ENCODE measurements at places on chromosomes 2 and 18.

DNA sequence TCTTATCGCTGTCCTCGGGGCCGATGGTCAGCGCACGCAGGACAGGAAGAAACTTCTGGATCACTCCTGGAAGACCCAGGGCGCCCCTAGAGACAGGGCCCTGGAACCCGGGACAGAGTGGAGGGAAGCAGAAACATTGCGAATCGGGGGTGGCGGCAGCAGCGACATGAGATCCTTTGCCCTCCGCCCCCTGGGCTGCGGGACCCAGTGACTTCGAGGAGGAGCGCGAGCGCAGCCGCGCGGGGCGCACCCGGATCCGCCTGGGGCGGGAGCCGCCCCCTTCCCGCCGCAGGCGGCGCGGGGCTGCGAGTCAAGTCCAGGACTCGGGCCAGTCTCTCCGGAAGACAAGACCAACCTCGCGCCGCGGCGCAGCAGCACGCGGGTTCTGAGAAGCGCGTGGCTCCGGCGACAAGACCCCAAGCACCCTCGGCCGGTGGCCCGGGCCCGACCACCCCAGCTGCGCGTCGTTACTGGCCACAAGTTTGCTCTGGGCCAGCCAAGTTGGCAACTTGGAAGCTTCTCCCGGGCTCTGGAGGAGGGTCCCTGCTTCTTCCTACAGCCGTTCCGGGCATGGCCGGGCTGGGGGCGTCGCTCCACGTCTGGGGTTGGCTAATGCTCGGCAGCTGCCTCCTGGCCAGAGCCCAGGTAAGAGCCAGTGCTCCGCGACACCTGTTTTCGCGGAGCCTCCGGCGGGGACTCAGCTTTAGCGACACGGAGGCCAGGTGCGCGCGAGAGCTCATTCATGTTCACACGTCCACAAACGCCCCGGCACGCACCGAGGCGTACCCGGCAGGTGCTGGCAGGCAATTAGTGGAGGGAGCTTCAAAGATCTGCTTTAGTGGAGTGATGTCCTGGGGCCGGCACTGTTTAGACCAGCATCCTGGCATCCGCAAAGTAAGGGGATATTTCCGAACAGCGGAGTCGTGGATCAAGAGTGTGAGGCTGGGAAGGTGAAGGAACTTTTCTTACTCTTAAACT lies at the start of gene PTH2R:
PTH2R (plus strand) TSS at position 319 of the 978 bp plus-strand sequence; CDS start at position 571, 252 bp downstream.
- H3K36me3 ChIP-seq, result no peaks in the 10 kb centered on the region
- H3K4me1 ChIP-seq, result no peaks in the 10 kb centered on the region
- no peak within 1 kb of the TSS for H3K4me3 ChIP-seq
- peaks cover 42% of the 10 kb centered on the region for H3K27me3 ChIP-seq

- no peaks in the 10 kb centered on the region for H3K27me3 ChIP-seq
- H3K36me3 ChIP-seq, result no peaks in the 10 kb centered on the region
- DNase-seq, result no peak
- H3K4me1 ChIP-seq, result no peaks in the 10 kb centered on the region
- peak overlapping the region; percentile 79 for H3K27ac ChIP-seq
These were observed 54.6 kb upstream of the SPTBN1 start for GRCh38 chr2:54401554-54401953.

- no peaks in the 10 kb centered on the region for H3K4me1 ChIP-seq
- H3K36me3 ChIP-seq, result peaks cover 39% of the 10 kb centered on the region
- no peaks in the 10 kb centered on the region for H3K27me3 ChIP-seq
- no peak overlapping the region for H3K4me3 ChIP-seq
- no peak for DNase-seq
These were observed 113.9 kb upstream of the TFCP2L1 start for GRCh38 chr2:121398853-121399252.

DNA sequence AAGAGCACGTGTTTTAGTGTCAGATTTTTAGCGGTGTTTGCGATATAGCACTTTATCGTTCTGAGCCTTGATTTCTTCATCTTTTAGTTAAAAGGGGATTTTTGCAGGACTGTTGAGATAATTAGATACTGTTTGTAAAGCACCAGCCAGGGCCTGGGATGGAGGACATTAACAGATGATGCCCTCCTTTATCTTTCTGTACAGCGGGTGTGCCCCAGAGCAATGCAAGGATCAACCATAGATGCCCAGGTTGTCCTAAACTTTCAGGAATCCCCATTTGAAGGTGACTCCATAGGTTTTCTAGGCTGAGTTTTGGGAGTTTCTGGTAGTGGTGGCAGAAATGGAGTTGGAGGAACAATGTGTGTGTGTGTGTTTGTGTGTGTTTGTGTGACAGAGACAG lies 97.0 kb upstream of the SPRED2 start:
- H3K4me1 ChIP-seq, result no peaks in the 10 kb centered on the region
- no peaks in the 10 kb centered on the region for H3K27me3 ChIP-seq
- no peak overlapping the region for H3K27ac ChIP-seq
- H3K36me3 ChIP-seq, result no peaks in the 10 kb centered on the region
- no peak overlapping the region for H3K4me3 ChIP-seq

DNA sequence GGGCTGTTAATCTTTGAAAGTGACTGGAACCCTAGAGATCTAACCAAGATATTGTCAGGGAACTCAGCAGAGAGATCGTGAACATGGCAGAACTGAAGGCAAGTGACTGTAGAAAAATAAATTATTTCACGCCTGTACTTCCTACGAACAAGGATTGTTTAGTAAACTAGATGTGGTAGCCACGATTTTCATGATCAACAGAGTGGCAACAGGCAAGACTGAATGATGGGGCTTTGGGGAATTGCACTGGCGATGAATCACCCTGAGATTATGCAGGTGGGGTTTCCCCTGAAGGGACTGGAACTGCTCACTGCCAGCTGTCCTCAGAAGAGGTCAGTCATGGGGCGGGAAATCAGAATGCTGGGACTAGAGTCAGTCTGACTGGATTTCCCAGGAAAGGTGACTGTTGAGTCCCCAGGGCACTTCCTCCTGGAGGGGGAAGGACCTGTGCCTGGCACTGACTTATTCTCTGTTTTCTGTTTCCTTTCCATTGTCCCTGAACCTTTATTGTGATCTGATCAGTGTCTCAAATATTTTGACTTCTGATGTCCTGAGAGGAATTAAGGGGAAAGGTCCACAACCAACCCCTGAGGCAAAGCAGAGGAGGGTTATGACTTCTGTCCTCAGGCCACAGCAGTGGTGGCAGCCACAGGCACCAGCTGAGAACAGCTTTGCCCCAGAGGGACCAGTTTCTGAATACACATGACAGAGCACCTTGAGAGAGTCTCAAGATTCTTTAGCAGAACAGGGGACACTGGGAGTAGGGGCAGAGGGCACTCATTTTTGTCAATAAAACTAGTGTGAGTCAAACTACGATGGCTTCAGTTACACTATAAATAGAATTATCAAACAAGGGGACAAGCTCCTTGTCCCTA lies 70.0 kb downstream of the NAB1 start:
- no peaks in the 10 kb centered on the region for H3K36me3 ChIP-seq
- H3K27me3 ChIP-seq, result peaks cover 4% of the 10 kb centered on the region
- H3K4me3 ChIP-seq, result no peak overlapping the region

GRCh38 chr2:221752781-221753180 lies 180.7 kb upstream of the EPHA4 start:
- H3K27me3 ChIP-seq, result no peaks in the 10 kb centered on the region
- H3K4me1 ChIP-seq, result no peaks in the 10 kb centered on the region
- no peak overlapping the region for H3K4me3 ChIP-seq
- no peak overlapping the region for H3K27ac ChIP-seq

DNA sequence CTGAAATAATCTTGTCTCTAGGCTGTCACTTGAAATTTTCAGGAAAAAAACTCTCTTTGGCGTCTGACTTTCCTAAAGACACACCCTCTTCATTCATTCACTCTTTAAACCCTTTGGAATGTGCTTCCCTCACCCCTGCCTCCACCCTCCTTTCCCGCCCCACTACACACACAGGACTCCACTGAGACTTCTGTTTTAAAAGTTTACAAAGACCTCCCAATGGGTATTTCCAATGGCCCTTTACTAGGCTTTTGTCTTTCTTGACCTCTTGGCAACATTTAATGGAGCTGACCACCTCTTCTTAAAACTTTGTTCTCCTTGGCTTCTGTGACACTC lies 96.1 kb downstream of the RBMS1 start:
- no peaks in the 10 kb centered on the region for H3K36me3 ChIP-seq
- no peak overlapping the region for H3K27ac ChIP-seq
- H3K4me1 ChIP-seq, result peaks cover 6% of the 10 kb centered on the region
- no peaks in the 10 kb centered on the region for H3K27me3 ChIP-seq

DNA sequence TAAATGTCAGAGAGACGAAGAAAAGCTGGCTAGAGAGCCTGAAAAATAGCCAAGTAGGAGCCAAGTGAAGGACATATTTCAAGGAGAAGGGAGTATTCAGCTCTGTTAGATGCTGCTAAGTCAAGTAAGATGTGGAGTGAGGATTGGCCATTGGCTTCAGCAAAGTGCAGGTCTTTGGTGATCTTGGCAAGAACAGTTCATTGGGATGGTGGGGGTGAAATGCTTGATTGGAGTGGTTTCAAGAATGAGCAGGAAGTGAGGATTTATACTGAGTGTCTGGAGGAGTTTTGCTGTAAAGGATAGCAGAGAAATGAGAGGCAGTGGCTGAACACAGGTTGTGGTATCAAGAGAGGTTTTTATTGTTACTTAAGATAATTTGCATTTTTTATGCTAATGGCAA lies 139.7 kb downstream of the PRPF40A start:
- peaks cover 28% of the 10 kb centered on the region for H3K4me1 ChIP-seq
- DNase-seq, result no peak

DNA sequence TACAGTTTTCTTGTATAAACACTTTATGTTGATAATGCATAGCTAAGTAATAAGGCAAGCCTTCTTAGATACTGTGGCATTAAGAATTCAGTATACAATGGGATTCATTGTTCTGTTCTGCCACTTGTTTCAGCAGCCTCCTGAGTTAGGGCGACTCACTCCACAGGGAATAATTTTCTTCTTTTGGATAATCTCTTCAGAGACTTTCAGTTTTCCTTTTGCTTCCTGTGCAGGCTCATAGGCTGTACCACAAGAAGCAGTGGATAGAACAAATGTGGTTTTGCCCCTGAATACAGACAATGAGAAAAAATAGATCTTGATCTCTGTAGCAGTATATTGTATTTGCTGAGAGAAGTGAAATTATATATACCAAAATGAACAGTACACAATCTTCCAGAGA lies 298.0 kb downstream of the ZNF407 start:
- no peak overlapping the region for H3K27ac ChIP-seq
- DNase-seq, result no peak
- H3K4me3 ChIP-seq, result no peak overlapping the region

DNA sequence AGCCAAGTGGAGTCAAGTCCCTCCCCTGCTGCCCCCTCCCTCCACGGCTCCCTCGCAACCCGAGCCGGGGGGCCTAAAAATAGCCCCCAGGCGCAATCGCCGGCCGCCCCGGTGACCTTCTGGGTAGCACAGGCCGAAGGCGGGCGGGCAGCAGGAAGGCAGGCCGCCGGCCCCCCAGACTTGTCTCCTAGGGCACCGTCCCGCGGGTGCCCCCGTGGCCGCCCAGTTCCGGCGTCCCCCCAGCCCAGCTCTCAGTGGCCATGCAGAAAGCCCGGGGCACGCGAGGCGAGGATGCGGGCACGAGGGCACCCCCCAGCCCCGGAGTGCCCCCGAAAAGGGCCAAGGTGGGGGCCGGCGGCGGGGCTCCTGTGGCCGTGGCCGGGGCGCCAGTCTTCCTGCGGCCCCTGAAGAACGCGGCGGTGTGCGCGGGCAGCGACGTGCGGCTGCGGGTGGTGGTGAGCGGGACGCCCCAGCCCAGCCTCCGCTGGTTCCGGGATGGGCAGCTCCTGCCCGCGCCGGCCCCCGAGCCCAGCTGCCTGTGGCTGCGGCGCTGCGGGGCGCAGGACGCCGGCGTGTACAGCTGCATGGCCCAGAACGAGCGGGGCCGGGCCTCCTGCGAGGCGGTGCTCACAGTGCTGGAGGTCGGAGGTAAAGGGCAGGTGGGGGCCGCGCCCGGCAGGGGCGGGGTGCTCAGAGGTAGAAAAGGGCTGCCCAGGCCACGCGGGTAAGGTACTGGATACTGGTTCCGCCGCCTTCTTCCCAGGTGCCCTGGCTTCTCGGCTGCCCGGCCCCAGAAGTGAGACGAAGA lies at the start of gene SPEG:
SPEG (plus strand) TSS at position 126 of the 808 bp plus-strand sequence; CDS start at position 261, 135 bp downstream.
- no peaks in the 10 kb centered on the region for H3K36me3 ChIP-seq
- peaks cover 17% of the 10 kb centered on the region for H3K27me3 ChIP-seq
- no peaks in the 10 kb centered on the region for H3K4me1 ChIP-seq
- H3K4me3 ChIP-seq, result no peak within 1 kb of the TSS
- no peak for DNase-seq

All from adrenal gland (tissue), 19 donors.